ENCODE measurements at places on chromosomes 12 and 14.

DNA sequence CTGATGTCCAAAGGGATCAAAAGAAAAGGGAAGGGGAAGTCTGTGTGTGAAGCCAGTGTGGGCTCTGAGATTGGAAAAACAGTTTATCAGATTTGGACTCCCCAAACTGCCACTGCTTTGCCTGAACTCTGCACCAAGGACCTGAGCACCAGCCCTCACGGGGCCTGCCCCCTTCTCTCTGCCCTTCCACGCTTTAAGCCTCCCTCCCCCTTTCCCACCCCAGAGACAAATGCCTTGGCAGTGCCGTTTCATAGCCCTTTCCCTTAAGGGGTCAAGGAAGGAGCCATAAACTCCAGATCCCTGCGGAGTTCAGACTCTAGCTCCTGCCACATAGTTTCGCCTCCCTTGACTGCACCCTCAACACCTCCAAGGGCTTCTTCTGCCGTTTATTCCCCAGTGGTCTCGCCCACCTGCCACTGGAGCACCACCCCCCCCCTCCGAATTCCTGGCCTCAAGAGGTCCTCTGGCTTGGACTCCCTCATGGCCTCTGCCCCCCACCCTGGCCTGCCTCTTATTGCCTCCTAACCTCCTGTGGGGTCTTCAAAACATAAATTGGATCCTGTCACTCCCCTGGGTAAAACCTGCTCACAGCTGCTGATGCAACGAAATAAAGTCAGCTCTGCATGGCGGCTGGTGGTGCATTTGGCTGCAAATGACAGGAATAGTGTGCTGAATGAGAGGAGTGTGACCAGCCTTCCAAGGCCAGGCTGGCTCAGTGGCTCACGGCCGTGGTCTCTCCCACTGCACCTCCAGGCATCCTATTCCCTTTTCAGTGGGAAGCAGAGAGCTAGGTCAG, 18.8 kb downstream of the SLC25A29 start:
- DNase-seq: peak; percentile 14

- DNase-seq: no peak
These were observed 10.4 kb downstream of the KRT83 start for GRCh38 chr12:52310622-52311284.

- DNase-seq: no peak
These were observed 8.8 kb downstream of the SYNDIG1L start for GRCh38 chr14:74417201-74417600.

- DNase-seq: no peak
These were observed 76.9 kb upstream of the ALG10 start for GRCh38 chr12:33945438-33945784.

- no peak for DNase-seq
These were observed 30.6 kb downstream of the RESF1 start for GRCh38 chr12:31989571-31990362.

DNA sequence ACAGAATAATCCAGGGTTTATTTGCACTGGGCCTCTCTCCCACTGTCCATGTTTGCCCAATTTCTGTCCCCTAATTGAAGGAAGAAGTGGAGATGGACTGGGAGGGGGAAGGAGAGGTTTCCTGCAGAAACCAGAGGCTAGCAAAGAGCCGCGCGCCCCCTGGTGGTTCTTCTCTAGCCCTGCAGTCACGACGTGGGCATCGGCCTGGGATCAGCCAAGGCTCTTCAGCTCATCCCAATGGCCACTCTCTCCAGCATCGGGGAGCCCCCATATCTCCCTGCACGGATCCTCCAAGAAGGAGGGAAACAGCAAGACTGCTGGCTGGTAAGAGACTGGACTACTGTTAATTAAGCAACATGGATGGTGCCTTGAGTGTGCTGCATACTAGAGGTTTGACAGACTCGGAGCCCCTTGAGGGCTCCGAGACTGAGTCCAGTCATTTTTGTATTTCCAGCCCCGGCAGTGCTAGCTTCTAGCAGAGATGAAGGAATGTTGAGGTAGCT, 18.7 kb downstream of the ZBTB39 start:
- peak; percentile 87 for DNase-seq

GRCh38 chr14:102945346-102946130, 23.1 kb downstream of the AMN start:
- DNase-seq: no peak

DNA sequence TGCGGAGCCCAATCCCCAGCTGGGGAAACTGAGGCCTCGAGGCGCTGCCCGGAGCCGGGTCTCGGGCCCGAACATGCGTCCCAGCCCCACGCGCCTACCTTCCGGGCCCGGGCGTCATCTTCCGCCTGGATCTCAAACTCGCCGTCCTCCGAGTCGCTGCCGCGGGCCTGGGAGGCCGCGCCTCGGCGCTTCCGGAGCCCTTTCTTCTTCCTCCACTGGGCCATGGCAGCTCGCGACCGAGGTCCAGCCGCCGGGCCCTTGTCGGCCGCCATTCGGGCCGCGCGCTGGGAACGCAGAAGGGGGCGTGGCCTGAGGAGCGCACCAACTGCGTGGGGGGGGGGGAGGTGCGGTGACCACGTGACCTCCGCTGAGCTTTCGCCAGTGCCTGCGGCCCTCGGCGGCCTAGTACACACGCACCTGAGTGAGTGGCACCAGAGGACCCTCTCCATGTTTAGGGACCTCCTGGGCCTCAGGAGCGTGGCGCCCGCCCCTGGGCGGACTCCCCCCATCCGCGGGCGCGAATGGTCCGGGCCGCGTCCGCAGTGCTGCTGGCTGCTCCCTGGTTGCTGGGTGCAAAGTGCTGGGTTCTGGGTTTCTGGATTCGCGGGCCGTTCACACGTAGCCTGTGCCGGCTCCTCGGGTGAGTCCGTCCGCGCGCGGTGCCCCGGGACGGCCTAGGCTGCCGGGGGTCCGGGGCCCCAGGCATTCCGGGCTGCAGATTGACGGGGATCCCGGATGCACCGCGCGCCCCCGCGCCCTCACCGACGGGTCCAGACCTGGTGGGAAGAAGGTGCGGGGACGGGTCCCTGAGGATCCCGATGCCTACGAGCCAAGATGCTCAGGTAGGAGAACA, at the start of the genes DDX54 and RITA1:
TSS of gene DDX54 (minus strand) at position 299 of the 853 bp plus-strand sequence. CDS start at position 272, 27 bp downstream.
TSS of gene RITA1 (plus strand) at position 542 of the 853 bp plus-strand sequence. CDS start 1,026 bp downstream, outside the sequence.
- peak; percentile 88 for DNase-seq

GRCh38 chr12:43914923-43915468, 79.1 kb downstream of the TMEM117 start:
- no peak for DNase-seq

DNA sequence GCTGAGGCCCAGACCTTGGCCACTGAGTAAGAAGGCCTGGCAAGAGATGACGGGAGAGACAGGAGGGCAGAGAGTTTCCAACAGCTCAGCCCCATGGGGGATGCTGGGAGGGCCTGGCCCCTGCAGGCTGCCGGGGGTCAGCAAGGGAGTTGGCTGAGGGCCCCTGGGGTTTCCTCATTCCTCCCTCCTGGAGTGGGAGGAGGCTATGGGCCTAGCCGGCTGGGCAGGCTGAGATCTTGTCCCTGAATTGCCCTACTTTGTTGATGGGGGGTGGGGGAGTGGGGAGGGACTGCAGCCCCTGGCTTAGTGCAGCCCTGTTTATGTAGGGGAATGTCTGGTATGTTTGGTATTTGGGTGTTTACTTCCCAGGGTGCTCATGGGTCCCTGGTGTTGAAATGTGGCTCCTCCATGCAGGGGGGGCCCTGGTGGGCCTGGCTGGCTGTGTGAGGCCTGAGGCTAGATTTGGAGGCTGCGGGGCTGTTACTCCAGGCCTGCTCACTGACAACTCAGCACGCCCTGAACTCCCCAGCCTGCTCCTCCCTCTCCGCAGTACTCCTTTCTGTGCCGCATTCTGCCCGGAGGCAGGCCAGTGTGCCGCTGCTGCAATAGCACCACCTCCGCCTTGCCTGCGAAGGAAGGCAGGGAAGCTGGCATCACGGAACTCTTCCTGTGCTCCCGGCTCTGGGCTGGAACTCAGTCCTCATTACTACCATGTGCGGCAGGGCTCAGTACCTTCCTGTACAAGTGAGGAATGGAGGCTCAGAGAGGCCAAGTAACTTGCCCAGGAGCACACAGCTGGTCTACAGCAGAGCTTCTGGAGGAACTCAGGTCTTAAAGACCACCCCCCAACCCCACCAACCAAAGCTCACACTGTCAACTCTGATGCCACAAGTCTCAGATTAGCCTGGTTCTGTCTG, 25.3 kb downstream of the JDP2 start:
- DNase-seq: no peak

DNA sequence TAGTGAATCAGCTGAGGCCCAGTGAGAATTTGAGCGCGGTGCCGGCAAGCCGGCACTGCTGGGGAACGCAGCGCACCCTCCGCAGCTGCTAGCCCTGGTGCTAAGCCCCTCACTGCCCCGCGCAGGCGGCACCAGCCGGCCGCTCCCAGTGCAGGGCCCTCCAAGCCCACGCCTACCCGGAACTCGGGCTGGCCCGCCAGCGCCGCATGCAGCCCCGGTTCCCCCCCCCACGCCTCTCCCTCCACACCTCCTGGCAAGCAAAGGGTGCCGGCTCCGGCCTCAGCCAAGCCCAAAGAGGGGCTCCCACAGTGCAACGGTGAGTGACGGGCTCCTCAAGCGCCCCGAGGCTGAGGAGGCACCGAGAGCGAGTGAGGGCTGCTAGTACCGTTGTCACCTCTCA, 54.5 kb upstream of the VASH1 start:
- DNase-seq: no peak
